ENCODE measurements at places on chromosomes 13 and 19. TPM values are rescaled to one million over a fixed set of nuclear protein-coding genes. Genes with fewer than 3 reads are reported as not detected.

Gene F10
- not detected for total RNA-seq

Gene NLRP9
- not detected for total RNA-seq

DNA sequence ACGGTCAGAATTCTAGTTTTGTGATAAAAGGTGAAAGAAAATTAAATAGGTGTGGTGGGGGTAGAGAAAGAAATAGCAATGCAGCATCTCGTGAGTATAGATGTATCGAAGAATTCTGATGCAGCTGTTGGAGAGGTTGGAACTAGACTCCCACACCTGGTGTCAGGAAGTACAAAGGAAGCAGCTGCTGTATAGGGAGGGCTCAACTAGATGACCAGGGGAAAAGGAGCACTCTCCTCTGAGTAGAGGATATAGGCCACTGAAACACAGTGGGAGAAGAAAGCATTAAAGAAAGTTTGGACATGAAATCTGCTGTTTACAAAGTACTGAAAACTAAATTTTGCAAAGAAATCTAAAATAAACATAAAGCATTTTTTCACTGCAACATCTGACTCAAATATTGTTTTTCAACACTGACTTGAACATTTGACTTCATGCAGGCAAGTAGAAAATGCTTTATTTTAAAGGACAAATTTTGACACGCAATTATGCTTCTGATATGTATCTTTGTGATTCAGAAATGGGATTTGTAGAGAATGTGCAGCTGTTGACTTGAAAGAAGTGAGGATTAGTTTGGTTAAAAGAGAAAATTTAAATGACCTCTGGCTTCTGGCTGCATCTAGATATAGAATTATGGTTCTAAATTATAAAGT, 82.2 kb downstream of the MIPEP start:
- H3K4me3 ChIP-seq: no peak overlapping the region
- no peak overlapping the region for H3K27ac ChIP-seq
- no peak for DNase-seq
- no peaks in the 10 kb centered on the region for H3K27me3 ChIP-seq
- H3K36me3 ChIP-seq: no peaks in the 10 kb centered on the region
- H3K4me1 ChIP-seq: peaks cover 13% of the 10 kb centered on the region

GRCh38 chr19:3375221-3376090, 9.1 kb downstream of the NFIC start:
- no peak overlapping the region for H3K27ac ChIP-seq
- no peak for DNase-seq
- H3K4me1 ChIP-seq: no peaks in the 10 kb centered on the region
- H3K36me3 ChIP-seq: no peaks in the 10 kb centered on the region
- H3K27me3 ChIP-seq: no peaks in the 10 kb centered on the region

Gene NR2F6
- 90.8 TPM for total RNA-seq

GRCh38 chr19:33865306-33865705, 68.6 kb downstream of the KCTD15 start:
- DNase-seq: no peak
- H3K4me1 ChIP-seq: no peaks in the 10 kb centered on the region
- no peak overlapping the region for H3K27ac ChIP-seq
- no peak overlapping the region for H3K4me3 ChIP-seq

Measured in PC-9 (cell line).